ENCODE measurements at places on chromosomes 11 and 22.

GRCh38 chr22:50192436-50193204 lies 6.9 kb downstream of the TRABD start:
- DNase-seq = no peak

DNA sequence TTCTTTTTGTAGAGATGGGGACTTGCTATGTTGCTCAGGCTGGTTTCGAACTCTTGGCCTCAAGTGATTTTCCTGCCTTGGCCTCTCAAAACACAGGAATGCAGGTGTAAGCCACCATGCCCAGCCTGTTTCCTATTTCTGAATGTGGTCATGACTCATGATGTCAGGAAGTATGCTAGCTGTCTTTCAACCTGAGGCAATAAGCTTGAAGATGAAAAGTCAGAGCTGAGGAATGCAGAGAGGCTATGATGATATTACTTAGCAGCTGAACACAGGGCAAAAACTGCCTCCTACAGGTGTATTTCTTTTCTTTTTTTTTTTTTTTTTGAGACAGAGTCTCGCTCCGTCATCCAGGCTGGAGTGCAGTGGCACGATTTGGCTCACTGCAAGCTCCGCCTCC lies 9.0 kb upstream of the NUCB2 start:
- peak; percentile 44 for DNase-seq

DNA sequence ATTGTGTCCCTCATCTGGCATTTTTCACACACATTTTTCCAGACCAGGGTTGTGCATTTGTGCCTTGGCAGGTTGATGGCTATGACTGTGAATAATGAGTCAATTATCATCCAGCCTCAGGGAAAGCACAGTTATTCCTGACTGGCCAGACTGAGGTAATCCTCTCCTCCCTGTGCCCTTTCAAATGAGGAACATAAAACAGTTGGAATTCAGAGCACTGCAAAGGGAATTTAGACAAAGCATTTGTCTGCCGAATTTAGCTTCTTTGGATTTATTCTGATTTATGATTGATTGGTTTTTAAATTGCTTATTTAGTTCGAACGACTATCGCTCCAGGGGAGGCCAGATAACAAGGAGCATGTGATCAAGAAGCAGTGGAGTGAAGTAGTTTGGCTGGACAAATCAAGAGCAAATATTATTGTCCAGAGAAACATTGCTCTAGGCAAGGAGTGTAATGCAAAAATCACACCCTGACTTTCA lies 30.8 kb upstream of the RAG2 start:
- DNase-seq = no peak

DNA sequence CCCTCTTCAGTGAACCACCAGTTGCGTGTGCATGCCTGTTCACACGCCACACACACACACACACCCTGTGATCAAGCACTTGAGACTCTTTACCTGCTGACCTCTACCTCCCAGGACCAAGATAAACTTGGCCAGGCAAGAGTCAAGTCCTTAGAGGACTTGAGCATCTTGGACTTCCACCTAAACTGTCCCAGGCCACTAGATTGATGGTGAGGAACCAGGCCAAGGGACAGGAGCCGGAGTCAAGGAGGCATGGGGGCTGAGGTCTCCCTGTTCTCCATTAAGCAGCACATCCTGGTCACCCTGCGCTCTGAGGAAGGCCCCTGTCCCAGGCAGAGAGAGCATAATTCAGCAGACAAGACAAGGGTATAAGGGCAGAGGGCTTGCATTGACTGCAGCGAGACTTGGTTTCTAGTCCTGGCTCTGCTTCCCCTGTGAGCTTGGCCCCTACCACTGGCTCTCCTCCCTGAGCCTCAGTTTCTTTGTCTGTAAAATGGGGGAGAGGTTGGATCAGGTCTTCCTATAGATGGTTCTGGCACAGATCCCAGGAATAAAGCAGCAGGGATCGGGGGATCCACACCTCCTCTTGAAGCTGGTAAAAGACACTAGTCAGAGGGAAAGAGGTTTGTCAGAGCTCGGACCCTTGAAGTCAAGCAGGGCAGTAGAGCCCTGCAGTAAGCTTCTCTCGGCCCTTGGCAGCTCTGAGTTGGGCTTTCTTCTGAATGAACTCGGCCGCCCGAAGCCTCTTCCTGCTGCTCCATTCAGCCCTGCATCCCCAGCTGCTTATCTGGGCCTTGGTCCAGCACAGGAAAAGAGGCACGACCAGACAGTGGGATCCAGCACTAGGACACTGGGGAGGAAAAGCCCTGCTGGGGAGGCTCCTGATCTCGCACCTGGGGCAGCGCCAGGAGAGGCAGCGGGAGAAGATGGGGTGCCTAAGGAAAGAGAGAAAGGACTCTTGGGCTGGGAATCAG lies 2.0 kb downstream of the CREB3L1 start:
- no peak for DNase-seq

DNA sequence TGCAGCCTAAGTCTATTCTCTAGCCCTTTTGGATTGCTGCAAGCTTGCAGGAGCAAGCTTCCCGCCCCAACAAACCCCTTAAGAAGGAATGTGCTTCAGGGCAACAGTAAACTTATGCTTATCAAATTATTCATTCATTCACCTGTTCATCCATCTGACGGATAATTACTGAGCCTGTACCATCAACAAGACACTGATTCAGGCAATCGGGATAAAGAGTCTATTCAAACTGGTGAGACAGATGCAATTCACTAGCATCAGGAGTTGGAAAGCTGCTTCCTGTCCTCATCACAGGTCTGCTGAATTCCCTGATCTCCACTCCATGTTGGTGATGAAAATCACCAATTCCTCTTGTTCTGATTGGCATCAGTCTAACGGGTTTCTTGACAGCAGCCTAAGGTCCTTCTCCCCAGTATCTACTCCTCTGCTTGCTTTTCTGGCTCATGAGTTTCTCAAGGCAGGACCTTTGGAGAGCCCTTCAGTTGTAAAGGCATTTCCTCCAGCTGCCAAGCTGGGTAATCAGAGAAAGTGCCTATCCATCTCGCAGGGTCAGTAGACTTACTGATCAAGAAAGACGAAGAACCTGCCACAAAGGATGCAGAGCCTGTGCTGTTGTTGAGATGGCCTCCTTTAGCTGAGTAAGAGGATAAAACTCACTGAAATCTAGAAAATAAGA lies 429.0 kb upstream of the SYN3 start:
- no peak for DNase-seq

- no peak for DNase-seq
These were observed 1024.1 kb downstream of the LRRC4C start for GRCh38 chr11:40435344-40435743.

DNA sequence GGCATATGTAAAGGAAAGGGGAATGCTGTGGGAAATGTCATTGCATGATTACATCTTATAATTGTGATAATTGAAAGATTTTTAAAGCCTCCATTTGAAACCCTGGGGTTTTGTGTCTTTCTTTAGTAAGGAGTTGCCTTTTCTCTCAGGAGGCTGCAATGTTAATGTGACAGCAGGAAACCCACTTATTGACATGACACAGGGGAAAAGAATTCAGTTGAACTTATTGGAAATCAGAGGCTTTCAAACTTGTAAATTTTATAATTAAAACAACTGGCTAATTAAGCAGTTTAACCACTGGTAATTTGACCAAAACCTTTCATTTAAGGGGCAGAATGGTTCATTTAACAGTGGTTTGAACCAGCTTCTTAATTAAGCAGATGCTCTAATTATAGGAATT lies 31.2 kb downstream of the MRPL48 start:
- no peak for DNase-seq

DNA sequence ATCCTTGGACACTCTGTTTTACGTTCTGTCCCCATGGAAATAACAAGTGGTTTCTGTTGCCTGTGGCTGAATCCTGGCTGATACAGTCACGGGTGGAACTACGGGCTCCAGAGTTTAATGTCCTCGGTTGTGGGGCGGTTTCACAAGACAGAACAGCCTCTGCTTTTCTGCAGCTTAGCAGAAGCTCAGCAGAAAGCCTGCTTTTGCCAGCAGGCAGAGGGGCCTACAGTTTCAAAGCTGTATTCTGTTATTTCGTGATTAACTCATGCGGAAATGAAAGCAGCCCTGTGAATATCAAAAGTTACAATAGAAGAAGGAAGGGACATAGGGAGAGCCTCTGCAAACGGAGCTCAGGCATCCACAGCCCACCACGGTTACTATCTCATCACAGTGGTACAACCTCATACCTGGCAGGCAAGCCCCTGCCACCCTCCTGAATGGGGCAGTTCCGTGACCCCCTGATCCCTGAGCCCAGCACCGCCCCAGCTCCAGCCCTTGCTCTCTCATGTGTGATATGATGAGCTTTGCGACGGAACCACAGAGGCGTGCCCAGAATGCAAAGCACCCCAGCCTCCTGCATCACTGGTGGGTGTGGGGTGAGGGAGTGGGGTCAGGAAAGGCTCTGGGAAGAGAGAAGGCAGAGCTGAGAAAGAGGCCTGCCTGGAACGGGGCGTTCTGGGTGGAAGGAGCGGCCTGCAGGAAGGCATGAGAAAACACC lies 360.6 kb downstream of the BRD1 start:
- no peak for DNase-seq

DNA sequence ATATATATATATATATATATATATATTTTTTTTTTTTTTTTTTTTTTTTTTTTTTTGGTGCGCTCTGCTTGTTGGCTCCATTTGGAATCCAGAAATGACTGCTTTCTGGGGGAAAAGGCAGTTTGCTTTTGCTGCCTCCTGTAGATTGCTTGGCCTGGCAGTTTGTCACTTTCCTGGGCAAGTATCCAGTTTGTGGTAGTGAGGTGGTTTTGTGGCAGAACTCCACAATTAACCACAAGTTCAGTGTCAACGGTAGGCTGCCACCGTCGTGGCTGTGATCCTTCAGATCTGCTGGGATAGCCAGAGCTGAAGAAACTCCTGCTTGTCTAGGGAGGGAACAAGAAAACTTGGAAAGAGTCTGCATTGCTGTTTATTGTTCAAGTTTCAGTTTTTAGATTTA lies 5.0 kb upstream of the PDE3B start:
- no peak for DNase-seq

- no peak for DNase-seq
These were observed 23.7 kb downstream of the SCN4B start for GRCh38 chr11:118128721-118129470.

DNA sequence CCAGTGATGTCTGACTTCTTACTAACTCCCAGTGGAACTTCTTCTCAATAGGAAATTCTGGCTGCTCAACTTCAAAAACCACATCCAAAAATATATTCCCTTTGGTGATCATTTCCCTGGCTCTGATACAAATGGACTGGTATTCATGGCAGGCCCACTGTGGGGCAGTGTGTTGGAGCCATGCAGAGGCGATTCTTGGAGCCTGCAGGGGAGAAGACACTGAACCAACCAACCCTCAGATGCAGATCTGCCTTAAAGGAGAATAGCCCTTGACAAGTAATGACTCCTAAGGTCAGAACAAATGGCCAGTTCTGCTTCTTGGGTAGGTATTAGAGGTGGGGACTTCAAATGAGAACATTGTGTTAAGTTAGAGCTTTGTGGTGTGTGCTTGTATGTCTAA lies 12.2 kb downstream of the OR4D9 start:
- no peak for DNase-seq

DNA sequence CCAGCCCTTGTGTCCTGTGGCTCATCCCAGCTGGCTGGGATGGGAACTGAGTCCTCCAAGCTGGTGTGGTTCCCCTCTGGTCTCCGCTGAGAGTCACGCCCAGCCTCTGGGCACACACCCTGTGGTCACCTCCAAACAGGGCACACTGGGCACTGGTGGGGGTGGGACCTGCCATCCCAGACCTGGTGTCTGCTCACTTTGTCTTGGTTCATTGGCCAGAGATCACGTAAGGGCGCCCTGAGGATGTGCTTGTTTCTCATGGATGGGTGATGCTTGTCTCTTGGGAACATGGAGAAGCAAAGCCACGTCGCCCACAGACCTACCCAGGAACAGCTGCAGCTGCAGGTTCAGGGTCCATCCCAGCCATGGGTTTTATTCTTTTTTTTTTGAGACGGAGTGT lies 43.1 kb downstream of the LRP5 start:
- no peak for DNase-seq

DNA sequence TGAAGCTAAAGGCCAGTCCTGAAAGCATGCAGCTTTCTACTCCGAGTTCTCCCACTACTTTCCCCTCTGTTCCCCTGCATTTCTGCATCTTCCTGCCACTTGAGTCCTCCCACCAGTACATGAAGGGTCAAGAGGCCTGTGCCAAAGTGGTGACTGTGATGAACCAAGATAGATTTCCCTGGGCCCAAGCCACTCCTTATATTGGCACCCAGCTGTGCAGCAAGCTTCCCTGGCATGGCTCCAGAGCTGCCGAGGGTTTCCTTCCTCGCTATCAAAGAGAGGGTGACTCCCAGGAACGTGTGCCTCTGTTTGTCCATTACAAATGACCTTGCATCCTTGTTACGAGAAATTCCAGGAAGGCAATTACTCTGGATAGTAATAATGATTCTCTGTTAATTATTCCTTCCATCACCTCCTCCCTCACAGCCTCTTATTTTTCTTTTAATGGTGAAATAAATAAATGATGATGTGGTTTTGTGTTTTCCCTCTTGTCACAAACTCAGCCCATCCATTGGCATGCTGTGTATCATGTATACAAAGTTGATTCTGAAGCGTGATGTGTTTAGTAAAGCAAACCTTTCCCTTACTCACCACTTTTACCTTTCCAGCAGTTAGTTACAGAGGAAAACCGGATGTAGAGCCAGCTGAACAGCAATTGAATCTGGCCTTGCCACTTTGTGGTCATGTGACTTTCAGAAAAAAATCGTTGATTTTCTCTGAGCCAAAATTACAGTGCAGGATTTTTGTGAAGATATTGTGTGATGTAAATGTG lies 8.3 kb downstream of the SRSF8 start:
- no peak for DNase-seq

- DNase-seq = no peak
These were observed 441.3 kb upstream of the API5 start for GRCh38 chr11:42870480-42870879.

GRCh38 chr22:20002128-20002527 lies 14.5 kb downstream of the ARVCF start:
- DNase-seq = no peak

GRCh38 chr11:72951888-72952287 lies 137.7 kb downstream of the ATG16L2 start:
- no peak for DNase-seq

GRCh38 chr11:2806351-2807024 lies 79.1 kb downstream of the CDKN1C start:
- DNase-seq = no peak

- DNase-seq = no peak
These were observed 7.7 kb upstream of the CCDC188 start for GRCh38 chr22:20158391-20159036.

- no peak for DNase-seq
These were observed 900.0 kb downstream of the LUZP2 start for GRCh38 chr11:25396847-25397246.

DNA sequence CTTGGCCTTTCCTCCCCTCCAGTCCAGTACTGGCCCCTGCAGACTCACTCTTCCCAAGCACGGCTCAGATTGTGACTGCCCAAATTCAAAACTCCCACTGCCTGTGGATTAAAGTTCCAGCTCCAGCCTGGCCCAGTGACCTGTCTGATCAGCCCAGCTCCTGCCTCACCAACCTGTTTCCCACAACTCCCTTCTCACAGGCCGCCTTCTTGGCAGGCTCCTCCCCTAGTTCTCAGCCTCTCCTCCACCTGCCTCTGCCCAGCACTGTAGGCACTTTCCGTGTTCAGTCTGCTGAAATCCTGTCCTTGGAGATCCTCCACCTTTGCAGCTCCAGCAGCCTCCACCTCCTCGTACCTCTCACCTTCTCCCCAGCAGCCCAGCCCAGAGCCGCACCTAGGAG lies 68.6 kb downstream of the MICAL2 start:
- no peak for DNase-seq
